ENCODE measurements at places on chromosomes 7 and 10.

DNA sequence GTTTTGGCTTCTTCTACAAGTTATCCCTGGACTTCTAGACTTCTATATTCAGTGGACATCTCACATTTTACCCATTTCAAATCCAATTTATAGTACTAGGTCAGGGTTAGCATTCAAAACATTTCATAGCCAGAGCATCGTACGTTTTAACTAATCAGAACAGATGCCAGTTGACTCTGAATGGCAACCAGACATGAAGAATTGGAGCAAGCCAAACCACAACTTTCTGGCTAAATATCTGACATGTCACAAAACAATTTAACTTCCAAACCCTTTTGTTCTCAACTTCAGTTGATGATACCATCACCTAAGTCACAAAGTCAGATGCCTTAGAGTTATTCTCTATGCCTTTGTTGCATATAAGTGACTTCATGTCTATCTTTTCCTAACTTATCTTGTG, 1105.7 kb downstream of the XPNPEP1 start:
- DNase-seq, result no peak

DNA sequence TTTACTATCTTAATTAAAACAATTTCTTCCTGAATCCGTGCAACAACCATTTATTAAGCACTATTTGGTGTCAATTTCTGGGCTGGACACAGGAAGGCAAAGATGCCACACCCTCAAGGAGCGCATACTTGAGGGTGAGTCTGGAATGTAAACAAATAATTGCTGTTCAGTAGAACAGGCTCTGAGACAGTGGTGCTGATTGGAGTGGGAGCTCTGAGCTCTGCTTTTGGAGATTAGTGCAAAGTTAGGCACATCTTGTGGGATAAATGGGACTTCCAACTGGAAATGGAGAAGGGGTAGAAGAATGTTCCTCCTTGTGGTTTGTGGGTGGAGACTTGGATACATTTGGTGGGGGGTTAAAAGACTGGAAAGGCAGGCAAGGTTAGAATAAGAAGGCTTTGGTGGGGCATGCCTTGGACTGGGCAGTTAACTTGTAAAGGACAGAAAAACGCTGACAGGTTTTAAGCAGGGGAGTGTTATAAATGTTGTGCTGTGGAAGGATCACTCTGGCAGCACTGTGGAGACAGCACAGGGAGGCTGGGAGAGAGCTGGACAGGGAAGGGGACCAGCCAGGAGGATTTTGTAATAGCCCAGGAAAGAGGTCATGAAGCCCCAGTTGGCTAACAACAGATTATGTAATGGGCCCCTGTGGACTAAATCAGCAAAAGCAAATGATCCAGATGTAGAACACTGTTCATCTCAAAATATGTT, 80.7 kb downstream of the ZNF365 start:
- no peak for DNase-seq

DNA sequence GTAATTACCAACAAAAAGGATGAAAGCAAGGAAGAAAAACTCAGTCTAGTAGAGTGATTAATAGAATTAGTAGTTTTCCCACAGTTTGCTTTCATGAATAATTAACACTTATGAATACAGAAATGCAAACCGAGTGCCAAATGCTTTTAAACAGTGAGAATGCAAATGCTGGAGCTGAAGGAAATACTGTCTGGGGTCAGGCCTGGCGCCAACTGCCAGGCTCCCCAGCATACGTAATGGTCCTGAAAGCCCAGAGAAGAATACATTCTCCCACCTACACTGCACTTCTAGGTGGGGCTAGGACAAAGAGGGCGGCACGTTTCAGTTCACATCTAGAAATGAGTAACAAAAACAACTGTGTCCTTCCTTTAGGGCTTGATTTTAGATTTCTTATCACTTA, 30.0 kb downstream of the GLUD1 start:
- DNase-seq, result no peak

GRCh38 chr10:120962756-120963593, 111.8 kb downstream of the WDR11 start:
- DNase-seq, result no peak

- no peak for DNase-seq
These were observed 2.4 kb upstream of the ARID5B start for GRCh38 chr10:61899069-61899531.

DNA sequence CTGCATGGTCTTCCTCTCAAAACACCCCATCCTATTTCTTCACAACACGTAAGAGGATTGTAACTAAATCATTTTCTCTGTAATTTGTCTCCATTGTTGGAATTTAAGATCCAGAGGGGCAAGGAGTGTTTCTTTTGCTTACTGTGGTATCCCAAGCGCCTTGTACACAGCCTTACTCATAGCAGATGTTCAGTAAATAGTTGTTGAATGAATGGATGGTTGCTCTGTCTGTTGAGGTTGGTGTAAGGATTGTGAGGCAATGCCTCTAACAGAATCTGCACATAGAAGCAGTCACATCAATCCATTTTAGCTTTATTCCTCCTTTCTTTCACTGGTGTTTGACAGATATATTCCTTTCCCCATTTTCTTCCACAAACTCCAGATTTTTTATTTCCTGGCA, 90.1 kb downstream of the ZNF365 start:
- no peak for DNase-seq

DNA sequence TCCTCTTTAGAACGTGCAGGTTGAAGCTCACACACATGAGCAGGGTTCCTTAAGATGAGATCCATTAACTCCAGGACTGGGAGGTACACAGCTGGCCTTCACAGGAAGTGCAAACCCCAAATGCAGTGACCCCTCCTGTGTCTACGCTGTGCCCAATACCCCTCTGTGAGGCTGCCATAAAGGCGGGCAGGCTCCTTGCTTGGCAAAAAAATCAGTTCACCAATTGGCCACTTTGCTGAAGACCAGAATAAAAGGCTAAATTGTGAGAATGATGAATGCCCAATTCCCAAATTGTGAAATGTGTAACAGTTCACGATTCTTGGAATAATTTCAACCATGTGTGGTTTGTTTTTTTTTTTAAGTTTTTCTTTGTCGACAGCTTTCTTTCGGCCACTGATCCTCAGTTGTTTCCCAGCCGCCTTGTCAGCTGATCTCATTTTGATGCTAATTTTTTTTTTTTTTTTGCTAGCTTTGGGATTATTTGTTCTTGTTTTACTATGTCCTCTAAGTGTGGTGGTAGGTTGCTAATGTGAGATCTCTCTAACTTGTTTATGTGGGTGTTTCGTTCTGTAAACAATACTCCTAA, 101.9 kb upstream of the PRSS58 start:
- no peak for DNase-seq

DNA sequence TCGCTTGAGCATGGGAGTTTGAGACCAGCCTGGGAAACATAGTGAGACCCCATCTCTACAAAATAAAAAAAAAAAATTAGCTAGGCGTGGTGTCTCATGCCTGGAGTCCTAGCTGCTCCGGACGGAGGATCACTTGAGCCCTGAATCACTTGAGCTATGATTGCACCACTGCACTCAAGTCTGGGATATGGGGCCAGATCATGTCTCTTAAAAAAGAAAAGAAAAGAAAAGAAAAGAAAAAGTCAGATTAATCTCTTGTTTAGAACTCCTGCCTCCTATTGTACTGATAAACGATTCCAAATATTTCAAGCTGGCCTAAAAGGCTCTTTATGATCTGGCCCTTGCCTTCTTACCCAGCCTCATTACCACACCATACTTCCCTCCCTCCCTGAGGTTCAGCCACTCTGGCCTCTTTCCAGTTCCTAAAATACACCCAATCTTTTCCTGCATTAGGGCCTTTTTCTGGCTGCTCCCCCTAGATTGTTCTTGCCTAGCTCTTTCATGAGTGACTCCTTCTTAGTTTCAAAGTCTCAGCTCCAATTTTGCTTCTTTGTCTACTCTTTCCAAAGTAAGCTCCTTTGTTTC, 41.7 kb downstream of the VCL start:
- no peak for DNase-seq

- no peak for DNase-seq
These were observed 189.2 kb downstream of the THSD7A start for GRCh38 chr7:11642841-11643240.

DNA sequence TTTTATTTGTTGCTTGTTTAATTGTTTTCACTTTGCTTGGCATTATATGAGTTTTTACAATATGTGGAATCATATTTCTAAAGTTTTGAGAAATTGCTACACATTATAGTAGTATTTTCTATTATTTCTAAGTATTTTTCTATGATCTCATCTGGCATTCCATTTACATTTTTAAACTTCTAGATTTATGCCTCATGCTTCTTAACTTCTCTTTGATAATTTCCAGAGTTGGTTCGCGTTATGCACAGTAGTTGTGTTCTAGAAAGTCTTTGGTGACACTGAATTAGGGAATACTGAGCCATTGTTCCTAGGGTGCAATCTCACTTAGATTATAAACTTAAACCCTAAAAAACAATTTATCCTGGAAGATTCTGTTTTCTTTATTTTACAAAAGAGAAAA, 129.2 kb downstream of the GNAI1 start:
- no peak for DNase-seq

- no peak for DNase-seq
These were observed 252.0 kb downstream of the SKIDA1 start for GRCh38 chr10:21273400-21273968.

- no peak for DNase-seq
These were observed 1.8 kb downstream of the INSYN2A start for GRCh38 chr10:127194599-127194998.

DNA sequence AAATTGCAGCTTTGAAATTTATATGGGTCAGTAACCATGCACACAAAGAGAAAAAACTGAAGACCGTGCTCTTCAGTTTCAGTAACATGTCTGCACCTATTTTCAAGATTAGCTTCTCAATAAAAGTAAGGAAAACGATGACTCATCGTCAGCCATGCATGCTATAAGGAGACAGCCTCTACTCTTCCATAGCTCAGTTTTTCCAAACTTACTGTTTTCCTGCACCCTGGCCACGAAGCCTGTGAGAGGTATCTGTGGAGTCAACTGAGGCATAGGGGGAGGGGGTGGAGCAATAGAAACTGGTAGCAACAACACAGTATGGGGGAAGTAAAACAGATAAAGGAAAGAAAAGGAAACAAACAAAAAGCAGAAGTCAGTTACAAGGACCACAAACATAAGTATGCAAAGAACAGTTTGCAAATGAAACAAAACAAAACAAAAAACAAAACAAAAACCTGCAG, 58.0 kb downstream of the PDSS1 start:
- DNase-seq, result no peak
